ENCODE measurements at places on chromosomes 7 and 10.

DNA sequence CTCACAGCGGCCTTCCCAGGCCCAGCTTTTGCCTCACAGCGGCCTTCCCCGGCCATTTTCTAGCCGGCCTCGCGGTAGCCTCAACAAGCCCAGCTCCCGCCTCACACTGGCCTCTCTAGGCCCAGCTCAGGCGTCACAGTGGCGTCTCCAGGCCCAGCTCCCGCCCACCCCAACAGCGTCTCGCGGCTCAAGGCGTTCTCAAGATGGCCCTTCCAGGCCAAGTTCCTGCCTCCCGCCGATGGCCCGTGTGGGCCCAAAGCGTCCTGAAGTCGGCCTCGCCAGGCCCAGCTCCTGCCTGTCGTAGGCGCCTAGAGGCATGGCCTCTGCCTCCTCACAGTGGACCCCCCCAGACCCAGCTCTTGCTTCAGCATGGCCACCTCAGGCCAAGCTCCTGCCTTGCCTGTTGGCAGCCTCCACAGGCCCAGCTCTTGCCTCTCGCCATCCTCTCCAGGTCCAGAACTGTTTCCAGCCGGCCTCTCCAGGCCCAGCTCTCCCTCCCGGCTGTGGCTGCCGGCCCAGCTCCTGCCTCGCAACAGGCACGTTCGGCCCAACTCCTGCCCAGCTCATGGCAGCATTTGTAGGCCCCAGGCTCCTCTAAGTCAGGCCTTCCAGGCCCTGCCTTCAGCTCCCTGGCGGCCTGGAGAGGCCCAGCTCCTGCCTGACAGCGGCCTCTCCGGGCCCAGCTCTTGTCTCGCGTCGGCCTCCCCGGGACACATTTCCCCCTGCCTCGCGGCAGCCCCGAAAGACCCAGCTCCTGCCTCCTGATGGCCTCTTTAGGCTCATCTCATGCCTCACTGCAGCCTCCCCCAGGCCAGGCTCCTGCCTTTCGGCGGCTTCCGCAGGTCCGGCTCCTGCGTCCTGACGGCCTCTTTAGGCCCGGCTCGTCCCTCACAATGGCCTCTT is 18.8 kb upstream of the TMEM248 start:
- no peak for DNase-seq

GRCh38 chr7:151472644-151473380 is 32.9 kb upstream of the CRYGN start:
- DNase-seq: no peak

DNA sequence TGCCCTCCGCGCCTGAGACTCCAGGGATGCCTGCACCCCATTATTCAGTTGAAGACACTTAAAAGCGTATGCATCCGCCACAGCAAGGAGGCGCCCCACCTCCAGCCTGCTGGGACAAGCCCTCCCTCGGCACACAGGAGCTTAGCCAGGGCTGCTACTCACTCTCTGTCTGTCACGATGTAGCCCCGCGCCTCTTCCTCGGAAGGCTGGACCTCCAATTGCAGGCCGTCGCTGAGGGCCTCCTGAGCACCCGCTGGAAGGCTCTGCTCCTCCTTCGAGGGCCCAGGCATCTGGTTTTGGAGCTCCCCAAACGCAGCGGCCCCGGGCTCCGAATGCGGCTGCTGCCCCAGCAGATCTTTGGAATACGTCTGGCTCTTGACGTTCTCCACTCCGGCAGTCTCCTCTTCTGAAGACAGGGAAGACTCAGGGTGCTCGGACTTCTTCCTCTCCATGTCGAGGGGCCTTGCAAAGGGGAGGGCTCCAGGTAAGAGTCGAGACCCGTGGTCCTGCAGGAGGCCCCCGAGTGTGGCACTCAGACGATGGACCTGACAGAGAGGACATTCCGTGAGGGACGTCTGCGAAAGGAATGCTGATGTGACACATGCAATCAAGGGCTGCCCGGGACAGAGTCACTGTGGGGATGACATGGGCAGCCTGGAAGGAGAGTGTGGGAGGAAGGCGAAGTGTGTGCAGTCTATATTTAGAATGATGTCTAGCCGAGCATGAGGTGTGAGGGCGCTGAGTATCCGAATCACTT is 453.9 kb downstream of the PTPRN2 start:
- no peak for DNase-seq

GRCh38 chr7:66946545-66946944 is 25.5 kb downstream of the TMEM248 start:
- no peak for DNase-seq

- no peak for DNase-seq
Observed at GRCh38 chr7:132258231-132258630, 318.0 kb downstream of the PLXNA4 start.

DNA sequence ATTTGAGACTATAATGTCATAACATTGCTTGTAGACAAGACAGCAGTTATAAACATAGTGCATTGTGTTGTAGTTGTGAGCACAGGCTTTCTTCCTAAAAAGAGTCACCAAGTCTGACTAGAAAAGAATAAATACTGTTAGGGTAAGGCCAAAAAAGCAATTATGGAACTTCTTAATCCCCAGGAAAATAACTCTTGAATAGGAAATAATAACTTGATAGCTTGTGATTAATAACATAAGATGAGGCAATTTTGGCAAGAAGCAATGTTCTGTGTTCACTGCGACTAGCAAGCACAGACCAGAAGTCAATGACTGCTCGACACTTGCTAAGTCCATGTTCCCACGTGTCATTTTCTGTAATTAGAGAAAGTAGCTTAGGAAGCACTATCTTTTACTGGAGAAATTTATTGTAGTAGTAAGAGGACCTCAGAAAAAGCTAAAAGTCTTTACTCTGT is 97.1 kb downstream of the AGMO start:
- DNase-seq: no peak

- DNase-seq: no peak
Observed at GRCh38 chr7:142498364-142498763, 240.5 kb upstream of the PRSS58 start.
